ENCODE measurements at places on chromosomes 16 and 17. TPM values are rescaled to one million over a fixed set of nuclear protein-coding genes. Genes with fewer than 3 reads are reported as not detected.
A peak's percentile ranks its signal among the peaks of the same experiment; 100 is the strongest.

Gene MAPK8IP3
- total RNA-seq, result 320 TPM

Gene SULT1A2
- total RNA-seq, result 0.43 TPM

Gene CD300E
- total RNA-seq, result 0.73 TPM

Gene GPRC5B
- total RNA-seq, result 24.2 TPM

Gene GAST
- total RNA-seq, result not detected

Gene EME2
- 8.8 TPM for total RNA-seq

Gene JPH3
- total RNA-seq, result not detected

Gene KCNJ18
- not detected for total RNA-seq

DNA sequence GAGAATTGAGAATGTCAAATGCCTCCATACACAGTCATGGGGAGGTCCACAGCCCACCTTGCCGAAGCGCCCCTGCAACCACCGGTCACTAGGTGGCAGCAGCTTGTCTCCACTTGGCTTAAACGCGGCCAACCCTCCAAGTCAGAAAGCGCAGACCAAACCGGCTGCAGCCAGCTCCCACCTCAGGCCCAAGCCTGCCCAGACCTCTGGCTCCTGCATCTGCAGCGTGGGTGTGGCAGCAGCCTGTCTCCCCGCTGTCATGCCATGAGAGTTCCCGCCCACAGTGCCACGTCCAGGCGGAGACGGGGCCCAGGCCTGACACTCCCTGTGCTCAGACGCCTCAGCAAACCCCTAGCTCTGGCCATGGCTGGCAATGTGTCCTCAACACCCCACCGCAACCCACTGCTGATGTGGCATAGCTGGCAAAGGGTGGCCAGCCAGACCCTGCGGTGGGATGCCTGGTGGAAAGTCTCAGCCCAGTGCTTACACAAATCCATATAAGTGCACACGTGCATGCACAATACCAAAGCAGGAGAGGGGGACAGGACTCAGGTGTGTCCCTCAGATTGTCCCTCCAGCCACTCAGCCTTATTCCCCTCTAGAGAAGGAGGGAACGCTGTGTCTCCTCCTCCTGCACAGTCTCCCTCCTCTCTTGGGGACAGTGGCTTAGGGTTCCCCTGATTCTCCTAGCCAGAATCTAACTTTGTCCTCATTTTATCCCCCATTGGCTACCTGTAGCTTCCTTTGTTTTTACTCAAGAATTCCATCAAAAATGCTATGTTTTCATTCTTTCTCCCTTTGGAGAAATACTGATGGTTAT is 10.9 kb downstream of the COPZ2 start:
- peak; percentile 83 for DNase-seq

DNA sequence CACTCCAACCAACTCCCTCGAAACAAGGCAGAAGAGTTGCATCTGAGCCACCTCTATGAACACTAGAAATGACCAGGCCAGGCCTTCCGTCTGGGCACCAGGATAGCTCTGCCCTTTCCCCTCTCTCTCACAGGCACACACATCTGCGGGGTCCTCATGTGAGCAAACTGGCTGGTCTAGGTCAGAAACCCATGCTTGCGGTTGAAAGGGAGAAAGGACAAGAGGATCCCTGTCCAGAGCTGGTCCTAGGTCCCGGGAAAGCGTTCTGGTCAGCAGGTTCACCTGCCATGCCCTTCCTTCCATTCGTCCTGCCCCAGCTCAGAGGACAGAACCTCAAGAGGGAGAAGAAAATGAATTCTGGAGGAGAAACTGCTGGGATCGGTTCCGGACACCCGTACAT is 2.7 kb downstream of the MNT start:
- DNase-seq, result no peak

DNA sequence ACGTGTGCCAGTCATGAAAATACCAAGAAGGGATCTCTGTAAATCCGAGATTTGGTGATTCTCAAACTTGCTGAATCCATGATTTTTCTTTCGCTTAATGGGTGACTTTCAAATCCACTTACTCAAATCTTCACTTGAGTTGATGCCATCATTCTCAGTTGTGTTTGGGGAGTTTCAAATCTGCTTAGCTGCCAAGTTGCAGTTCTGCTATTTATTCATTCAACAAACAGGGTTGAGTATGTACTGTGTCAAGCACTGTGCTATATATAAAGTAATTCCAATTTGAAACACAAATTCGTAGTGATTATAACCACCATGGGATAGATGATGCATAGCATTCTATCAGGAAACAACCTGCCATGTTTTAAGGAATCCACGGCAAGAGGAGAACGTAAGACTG is 394.3 kb downstream of the CDH13 start:
- no peak for DNase-seq

GRCh38 chr17:58382108-58382871 is 30.3 kb upstream of the SUPT4H1 start:
- DNase-seq, result no peak

DNA sequence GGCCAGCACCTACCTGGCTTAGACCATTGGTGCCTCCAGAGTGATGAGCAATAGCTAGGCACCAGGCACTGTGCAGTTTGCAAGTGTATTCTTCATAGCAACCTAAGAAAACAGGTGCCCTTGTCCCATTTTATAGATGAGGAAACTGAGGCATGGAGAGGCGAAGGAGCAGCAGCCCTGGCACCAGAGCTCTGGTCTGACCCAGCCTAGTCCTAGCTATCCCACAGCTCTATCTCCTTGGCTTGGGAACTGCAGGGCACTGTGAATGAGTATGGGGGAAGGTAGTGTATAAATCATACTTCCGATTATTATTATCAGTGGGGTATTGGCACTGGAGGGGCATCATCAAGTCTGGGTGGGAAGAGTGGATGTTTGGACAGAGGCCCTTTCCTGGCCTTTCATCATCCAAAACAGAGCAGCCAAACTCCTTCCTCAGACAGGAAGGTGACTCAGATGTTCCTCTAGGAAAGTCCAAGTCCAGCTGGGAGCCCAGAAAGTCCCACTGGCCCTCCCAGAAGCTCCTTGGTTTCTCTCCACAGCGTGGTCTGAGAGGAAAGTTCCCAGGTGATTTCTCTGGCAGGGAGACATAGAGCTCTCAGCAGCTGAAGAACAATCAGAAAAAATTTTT is 32.0 kb upstream of the PLLP start:
- DNase-seq, result peak; percentile 34

GRCh38 chr16:48180868-48181480 is 25.2 kb upstream of the ABCC12 start:
- DNase-seq, result no peak

DNA sequence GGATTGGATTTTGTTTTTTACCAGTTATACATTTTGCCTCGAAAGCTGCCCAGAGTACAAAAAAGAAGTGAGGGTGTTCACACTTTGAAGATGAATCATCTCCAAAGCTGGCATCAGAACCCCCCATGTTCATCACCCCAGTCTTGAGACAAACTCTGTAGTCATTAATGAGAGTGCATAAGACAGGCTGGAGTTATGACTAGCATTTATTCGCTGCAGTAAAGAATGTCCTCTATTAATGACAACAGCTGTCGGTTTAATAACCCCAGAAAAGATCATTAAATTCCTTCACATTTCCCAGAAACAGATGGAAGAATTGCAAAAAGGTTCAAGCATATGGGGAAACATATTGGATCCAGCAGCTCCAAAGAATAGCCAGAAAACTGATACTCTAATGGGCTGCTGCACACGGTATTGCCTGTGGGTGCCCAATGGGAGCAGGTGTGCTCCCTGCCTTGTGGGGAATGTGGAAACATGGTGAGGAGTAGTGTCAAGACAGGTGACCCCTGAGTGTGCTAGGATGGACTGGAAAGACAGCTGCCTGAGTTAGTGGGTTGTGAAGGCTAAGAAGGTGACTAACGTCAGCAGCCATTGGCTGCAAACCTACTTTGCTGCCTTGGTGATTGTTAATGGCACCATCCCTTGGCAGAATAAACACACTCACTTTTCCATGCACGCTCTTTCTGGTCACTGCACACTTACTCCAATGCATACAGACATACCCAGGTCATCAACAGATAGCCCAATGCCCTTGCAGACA is 81.9 kb downstream of the AIPL1 start:
- DNase-seq, result no peak

DNA sequence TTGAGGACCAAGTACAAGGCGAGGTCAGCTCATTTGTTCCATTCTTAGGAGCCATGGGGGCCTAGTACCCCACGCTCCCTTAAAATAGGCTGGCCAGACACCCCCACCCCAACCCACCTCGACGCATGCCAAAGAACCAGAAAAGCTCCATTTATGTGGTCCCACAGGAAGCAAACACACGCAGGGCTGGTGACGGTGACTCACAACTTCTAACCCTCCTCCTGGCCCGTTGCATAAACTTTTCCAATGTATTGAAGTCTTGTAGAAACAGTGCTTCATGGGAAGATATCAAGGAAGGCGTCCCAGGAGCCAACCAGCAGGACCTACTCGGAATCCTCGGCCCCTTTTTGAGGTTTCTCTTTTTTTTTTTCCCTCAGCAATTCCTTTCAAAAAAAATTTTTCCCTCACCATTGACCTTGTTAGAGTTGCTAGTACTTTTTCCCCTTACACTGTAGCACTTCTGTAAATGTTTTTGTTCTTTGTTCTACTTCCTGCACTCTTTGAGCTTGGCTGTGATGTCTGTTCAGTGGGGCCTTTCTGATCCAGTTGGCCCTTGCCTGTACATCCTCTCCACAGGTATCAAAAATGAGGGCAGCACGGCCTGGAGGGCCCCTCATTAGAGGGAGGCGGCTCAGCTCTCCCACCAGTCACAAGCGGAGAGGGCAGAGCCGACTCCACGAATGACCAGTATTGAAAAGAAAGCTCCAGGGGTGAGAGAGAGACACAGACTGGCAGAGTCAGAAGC is 208.3 kb downstream of the RGS9 start:
- no peak for DNase-seq

DNA sequence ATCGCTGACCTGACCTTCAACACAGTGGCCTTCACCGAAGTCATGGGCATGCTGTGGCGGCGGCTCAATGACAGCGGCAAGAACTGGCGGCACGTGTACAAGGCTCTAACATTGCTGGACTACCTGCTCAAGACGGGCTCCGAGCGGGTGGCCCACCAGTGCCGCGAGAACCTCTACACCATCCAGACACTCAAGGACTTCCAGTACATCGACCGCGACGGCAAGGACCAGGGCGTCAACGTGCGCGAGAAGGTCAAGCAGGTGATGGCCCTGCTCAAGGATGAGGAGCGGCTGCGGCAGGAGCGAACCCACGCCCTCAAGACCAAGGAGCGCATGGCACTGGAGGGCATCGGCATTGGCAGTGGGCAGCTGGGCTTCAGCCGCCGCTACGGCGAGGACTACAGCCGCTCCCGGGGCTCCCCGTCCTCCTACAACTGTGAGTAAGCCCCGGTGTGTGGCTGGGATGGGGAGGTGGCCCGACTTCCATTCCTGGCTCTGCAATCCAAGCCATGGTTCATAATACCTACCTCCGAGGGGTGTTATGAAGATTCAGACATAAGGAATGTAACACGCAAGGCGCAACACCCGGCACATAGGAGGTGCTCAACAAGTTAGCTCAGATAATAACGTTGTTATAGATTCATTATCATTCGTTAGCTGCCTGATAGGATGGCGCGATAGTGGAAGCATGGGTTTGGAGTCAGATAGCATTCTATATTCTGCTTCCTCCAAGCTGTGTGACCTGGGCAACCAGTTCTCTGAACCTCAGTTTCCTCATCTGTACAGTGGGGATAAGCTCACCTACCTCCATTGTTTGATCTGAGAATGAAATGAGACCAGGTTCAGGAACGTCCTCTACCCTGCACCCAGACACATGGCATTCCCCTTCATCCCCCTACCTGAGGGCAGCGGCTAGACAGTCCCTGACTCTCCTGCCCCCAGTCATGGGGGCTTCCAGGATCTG is 4.4 kb downstream of the EPN3 start:
- no peak for DNase-seq

- no peak for DNase-seq
These were observed 39.5 kb downstream of the MRM1 start for GRCh38 chr17:36640836-36641235.

DNA sequence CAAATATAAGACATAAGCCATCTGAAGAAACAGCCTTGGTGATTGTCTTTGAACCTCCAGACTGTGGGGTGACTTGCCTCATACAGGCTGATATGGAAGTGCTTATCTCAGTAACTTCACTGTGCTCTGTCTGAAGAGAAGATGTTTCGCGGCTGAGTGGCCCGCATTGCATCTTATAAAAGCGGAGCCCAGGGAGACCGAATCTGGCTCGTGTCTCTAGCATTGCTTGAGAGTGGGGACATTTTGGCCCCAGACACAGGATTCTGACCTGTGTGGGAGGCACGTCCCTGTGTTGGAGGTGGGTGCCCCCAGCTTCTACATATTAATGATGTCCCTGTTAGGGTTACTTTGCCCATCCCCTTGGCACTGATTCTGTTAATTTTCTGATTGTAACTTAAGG is 66.4 kb downstream of the METRNL start:
- no peak for DNase-seq

- DNase-seq, result no peak
These were observed 2.5 kb downstream of the RSPRY1 start for GRCh38 chr16:57188711-57189002.

DNA sequence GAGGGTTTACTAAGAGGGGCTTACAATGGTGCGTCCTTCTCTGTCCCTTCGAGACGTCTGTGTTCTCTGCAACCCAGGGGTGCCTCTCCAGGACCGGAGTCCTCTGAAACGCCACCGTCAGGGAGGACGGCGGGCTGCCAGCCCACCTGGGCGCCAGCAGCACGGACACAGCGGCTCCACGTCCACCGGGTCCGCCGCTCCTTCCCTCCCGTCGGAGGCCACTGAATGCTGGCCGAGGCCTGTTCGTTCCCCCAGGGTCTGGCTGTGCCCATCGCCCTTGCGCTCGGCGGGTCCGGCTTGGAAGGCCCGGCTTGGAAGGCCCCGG is 403 bp downstream of the TEPSIN start:
- no peak for DNase-seq

- DNase-seq, result no peak
These were observed 144.3 kb upstream of the TNRC6C start for GRCh38 chr17:77814091-77814772.

DNA sequence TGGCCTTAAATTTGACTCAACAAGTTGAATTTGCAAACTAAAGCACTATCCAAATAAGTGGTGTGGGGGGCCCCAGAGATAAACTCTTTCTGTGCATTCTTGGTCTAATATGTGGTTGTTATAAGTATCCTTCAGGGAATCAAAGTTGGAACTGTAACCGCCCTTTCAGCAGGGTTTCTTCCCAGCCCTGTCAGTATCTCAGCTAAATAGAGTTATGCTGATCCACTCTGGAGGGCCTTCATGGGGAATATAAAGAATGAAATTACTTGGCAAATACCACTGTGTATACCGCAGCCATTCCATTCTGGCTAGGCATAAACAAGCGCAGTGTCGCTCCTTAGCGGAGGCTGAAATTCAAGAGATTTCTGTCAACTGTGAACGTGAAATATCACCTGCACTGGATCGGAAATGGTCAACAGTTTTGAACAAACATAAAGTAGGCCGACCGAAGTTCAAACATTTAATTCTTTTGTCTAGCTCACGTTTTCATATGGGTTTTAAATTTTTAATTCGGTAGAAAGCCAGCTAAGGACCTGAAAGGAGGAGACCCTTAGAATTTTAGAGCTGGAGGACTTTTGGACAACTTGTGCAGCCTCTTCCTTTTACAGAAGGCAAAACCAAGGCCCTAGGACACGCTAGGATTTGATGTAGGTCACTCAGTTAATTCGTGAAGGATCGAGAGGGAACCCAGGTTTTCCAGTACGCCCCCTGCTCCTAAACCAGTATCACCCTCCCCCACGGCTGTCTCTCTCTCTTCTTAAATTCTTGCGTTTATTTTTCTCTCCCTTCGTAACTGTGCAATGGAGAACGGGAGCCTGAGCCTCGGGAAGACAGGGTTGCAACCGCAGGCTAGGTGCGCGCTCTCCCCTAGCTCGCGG is 74.7 kb downstream of the CHD9 start:
- DNase-seq, result no peak

- no peak for DNase-seq
These were observed 220.0 kb downstream of the ZNF423 start for GRCh38 chr16:49635591-49636581.

Measured in stomach (tissue), 19 donors.